Stimulated activated CD8-positive, alpha-beta memory T cell treated with anti-CD3 and anti-CD28 coated beads, Interleukin-7, amount 100 ng/mL, for 24 hours (primary cell): ENCODE measurements at places on chromosomes 11 and 22.

GRCh38 chr22:40741116-40741515 is 61.8 kb downstream of the MCHR1 start:
- DNase-seq, result no peak

GRCh38 chr11:130872102-130872501 is 44.2 kb downstream of the SNX19 start:
- DNase-seq, result no peak

DNA sequence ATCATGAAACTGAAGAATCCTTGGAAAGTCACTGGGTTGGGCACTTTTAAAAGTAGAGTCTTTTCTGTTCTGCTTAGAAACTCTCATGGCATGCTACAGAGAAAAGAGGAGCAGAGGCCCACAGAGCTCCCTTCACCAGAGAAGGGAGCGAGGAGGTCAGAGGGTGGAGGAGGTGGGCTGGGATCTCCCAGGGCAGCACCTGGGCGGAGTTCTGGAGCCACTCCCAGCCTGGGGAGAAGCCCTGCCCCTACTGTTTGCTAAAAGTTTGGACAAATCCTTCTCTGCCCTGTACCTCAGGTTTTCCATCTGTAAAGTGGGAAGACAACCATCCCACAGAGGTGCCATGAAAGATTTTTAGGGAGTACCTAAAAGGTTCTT is 299.1 kb downstream of the KIRREL3 start:
- DNase-seq, result no peak

DNA sequence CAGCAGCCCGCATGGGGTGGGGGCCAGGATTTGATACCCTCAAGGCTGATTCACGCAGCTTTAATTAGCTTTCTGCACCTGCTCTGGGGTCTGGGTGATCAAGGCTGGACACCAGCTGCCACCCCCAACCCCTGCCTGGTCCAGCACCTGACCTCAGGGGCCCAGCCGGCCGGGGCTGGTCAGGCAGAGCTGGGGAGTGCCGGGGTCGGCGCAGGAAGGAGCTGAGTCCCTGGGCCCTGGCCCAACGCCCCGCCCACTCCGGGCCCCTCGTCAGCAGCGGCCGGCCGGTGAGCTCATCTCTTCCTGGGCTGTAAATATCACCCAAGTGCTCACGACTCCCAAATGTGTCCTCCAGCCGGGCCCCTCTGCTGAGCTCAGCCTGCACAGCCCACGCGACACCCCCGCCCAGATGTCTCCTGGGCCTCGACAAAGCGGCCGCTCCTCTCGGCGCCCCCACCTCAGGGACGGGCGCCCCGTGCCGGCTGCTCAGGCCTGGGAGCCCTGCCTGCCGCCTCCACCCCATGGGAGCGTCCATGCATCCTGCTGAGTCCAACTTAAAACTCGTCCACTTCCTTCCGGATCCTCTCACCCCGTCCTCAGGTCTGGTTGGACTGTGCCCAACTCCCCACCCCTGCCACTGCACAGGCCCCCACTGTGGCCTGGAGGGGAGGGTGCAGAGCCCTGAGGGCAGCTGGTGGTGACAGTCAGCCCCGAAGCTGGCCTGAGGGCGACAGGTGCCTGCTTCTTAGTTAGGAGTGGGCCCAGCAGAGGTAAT is 29.0 kb downstream of the RTN4R start:
- no peak for DNase-seq

DNA sequence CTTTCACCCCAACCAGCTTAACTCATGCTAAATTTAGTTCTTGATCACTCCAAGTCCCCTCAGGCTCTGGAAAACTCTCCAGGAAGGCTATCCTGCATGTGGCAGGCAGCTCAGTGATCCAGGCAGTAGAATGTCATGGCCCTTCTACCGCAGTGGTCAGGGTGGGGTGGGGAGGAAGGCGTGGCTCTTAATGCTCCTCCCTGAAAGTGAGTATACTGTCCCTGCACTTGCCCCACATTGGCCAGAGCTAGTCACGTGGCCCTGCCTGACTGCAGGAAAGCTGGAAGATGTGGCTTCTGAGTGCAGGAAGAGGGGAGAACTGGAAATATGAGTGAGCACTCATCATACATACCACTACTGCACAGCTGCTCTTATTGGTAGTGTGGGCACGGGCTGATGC is 102.1 kb downstream of the GRAMD1B start:
- DNase-seq, result no peak

GRCh38 chr11:111512296-111513239 is at the start of gene BTG4:
TSS of gene BTG4 (minus strand) at chr11:111512386. CDS start at chr11:111498776, 13,610 bp downstream.
- no peak for DNase-seq

GRCh38 chr22:21025266-21025665 is 7.1 kb downstream of the SLC7A4 start:
- no peak for DNase-seq

- no peak for DNase-seq
Observed at GRCh38 chr22:37275622-37276021, 6.7 kb upstream of the CYTH4 start.

- no peak for DNase-seq
Observed at GRCh38 chr11:126834573-126834972, 166.0 kb downstream of the KIRREL3 start.

DNA sequence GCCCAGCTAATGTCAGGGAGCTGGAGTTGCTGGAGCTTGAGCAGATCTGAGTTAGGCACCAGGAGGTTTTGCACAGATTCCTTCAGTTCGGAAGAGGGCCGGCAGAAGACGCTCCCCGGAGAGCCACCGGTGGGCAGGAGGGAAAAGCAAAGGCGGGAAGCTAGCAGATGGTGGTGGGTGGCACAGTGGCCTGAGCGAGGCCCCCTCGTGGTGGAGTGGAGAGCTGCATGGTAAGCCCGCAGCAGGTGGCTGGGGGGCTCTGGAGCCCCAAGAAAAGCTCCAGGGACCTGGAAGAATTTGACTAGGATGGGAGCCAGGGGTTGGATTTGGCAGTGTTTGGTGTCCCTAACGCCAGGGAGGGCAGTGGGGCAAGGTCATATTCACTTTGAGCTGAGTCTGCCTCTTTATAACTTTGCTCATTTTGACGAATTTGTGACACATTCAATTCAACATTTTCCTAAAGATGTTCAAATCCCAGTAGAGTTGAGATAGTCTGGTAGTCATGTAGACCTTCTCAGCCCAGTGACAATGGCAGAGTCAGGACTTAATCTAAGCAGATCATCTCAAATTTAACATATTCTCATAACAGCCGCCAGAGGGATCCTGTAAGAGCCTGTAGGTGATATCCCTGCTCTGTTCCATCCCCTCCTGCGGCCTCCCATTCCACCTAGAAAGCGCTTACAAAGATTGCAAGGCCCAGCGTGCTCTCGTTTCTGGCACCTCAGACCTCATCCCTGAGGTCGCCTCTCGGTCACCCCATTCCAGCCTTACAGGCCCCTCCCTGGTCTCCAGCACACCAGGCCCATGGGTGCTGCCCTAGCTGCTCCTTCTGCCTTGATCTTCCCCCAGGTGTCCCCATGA is 57.9 kb downstream of the TRIM29 start:
- DNase-seq, result peak; percentile 1

DNA sequence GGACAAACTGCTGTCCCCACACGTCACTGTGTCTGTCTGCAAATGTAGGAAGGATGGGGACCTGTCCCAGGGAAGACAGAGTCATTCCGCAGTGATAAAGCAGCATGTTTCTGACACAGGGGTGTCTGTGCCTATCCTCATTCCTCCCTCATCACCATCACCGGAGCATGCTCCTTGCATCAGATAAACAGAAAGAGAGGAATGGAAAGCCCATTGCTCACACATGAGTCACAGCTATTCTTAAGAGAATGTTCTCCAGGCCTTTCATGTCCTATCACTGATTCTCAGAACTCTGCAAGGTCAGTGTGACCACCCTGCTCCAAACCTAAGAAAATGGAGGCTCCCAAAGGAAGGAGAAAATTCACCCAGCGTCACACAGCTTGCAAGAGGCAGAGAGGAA is 38.9 kb downstream of the ZNF195 start:
- DNase-seq, result no peak

DNA sequence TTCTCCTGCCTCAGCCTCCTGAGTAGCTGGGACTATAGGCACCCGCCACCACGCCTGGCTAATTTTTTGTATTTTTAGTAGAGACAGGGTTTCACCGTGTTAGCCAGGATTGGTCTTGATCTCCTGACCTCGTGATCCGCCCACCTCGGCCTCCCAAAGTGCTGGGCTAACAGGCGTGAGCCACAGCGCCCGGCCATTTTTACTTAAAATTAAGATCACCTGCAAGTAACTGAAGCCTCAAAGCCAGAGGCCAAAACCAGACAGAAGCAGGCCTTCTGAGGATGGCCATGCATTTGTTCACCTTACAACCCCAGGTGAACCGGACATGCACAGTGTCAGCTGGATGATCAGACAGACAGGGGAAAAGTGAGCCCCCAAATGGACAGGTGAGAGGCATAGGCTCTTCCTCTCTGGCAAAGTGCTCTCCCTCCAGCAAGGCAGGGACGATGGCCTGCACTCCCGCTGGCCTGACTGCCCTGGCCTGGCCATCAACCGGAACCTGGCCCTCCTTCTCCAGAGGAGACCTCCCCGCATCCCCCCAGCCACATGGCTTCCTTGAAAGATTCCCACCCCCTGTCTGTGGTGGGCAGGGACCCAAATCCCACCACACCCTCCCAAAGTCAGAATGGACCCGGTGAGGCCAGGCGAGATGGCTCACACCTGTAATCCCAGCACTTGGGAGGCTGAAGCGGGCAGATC is 25.9 kb downstream of the APOBEC3H start:
- DNase-seq, result no peak

DNA sequence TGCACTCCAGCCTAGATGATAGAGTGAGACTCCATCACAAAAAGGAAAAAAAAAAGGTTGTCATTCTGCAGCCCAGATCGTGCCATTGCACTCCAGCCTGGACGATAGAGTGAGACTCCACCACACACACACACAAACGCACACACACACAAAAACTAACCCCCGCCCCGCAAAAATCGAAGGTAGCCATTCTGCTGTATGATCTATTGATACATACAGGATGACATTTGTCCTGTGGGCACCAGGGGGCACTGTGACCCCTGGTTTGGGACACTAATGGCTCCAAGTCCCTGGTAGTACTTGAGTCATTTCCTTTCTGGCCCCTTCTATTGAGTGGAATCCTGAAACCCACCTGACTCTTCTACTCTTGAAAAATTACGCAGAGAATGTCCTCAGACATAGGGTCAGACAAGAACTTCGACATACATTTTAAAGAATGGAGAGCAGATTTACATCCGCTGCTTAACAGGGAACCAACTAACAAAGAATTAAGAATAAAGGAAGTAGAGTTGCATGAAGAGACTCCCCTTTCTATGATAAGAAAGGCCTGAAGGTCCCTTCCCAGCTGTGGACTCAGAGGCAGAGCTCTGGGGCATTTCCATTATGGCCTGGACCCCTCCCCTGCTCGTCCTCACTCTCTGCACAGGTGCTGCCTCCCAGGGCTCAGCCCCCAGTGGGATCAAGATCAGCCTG is 35.0 kb upstream of the PRAME start:
- DNase-seq, result peak; percentile 16

DNA sequence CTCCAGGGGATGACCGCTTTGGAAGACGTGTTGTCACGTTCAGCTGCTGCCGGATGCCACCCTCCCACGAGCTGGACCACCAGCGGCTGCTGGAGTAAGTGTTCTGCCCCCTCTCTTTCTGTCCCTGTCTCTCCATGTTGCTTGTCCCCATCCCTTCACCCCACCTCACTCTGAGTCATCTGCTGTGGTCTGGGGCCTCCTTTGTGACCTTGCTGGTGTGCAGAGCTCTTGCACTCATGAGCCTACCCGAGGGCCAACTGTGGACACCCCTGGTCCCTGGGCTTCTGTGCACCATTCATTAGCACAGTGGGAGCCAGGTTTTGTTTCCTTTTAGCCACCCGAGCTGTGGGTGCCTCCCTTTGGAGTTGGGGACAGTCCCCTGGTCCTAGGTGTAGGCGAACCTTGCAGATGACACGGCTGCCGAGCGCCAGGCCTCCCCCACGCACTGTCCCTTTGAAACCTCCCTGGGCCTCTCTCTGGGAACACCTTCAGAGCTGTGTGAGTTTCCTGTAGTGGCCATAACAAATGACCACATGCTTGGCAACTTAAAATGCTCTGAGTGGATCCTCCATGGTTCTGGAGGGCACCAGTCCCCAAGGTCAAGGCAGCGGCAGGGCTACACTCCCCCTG is 49.8 kb downstream of the ARHGAP8 start:
- no peak for DNase-seq

- DNase-seq, result no peak
Observed at GRCh38 chr22:30830907-30831306, 136.2 kb downstream of the OSBP2 start.

DNA sequence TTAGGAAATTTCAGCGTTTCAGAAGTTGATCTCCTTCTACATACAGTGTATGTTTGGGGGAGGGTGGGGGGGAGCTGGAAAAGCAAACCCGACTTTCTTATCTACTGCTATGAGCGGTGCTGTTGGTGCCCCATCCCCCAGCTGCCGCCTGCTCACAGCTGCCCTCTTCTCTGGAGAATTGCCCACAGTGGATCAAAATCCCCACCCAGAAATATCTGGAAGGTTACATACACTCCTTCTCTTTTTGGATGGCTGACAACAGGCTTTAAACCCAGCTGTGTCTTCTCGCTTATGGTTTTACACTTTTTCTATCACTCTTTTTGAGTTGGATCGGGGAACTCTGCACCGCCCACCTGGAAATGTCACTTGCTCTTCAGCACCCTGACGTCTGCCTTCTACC is 56.4 kb downstream of the DHCR7 start:
- no peak for DNase-seq

DNA sequence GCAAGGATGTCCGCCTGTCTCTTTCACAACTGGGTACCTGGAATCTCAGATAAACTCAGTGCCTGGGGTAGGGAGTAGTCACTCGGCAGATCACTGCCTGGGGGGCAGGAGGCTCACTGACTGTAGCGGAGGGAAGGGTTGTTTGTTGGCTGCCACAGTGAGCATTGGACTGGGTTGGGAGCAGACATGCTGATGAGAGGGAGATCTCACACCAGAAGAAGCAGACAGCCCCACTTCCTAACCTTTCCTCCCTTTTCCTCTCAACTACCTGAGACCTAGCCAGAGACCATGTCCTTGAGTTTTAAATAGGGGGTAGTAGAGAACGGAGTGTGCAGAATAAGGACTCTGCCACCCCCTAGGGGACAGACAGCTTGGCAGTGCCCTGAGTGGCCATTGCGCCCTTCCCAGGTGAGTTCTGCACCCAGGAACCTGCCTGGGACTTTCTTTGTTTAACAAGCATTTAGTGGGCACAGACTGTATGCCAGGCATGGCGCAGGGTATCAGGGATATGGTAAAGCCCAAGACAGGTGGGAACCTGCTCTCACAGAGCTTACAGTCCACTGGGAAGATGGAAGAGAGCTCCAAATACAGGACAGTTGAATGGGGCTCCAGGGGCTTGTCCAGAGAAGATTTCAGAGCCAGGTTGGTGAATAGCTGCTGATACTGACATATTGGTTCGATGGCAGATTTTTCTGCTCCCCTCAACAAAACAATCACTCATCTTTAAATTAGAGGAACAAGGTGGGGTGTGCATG is 115.7 kb upstream of the NNMT start:
- DNase-seq, result no peak
